Fibroblast of skin of right quadriceps (primary cell): ENCODE measurements at places on chromosomes 2 and 18.

- no peak for DNase-seq
These were observed 99.6 kb downstream of the ADD2 start for GRCh38 chr2:70668432-70668831.

GRCh38 chr18:46072959-46073358 is 899 bp upstream of the PSTPIP2 start:
- no peak for DNase-seq

- DNase-seq: peak; percentile 66
These were observed 86.9 kb downstream of the LTBP1 start for GRCh38 chr2:33033606-33034081.

GRCh38 chr2:160968183-160968582 is 192.0 kb upstream of the TANK start:
- no peak for DNase-seq

GRCh38 chr2:177242121-177242987 is 22.2 kb downstream of the NFE2L2 start:
- peak; percentile 96 for DNase-seq

DNA sequence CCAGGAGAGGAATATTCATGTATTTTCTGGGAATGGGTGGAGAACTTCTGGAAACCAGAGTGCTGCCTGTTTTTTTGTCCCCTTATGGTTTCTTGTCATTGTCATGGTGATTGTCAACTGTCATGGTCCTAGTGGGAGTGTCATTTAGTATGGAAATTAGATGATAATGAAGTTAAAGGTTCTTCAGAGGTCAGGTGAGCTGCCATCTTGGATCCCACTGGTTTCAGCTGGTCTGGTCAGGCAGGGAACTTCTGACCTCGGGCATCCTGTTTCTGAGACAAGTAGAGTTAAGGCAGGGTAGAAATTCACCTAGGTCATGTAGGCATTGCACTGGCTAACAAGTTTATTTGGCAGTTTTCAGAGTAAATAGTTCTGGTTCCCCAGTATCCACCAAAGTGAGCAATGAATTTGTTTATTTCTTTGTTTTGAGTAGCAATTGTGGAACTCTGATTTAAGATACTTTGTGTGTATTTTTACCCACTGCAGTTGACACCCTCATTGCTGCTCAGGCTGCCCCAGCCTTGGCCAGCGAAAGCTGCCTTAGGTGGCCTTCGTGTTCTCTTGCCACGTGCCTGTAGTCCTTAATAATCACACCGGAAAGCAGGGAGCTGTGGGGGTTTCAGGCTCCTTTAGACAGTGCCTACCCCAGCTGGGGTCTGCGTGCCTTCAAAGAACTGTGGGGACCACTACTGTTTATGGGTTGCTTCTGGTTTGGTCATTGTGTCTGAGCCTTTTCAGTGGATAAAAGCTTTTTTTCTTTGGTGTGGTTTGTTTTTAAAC is 48.7 kb downstream of the NCK2 start:
- DNase-seq: no peak

DNA sequence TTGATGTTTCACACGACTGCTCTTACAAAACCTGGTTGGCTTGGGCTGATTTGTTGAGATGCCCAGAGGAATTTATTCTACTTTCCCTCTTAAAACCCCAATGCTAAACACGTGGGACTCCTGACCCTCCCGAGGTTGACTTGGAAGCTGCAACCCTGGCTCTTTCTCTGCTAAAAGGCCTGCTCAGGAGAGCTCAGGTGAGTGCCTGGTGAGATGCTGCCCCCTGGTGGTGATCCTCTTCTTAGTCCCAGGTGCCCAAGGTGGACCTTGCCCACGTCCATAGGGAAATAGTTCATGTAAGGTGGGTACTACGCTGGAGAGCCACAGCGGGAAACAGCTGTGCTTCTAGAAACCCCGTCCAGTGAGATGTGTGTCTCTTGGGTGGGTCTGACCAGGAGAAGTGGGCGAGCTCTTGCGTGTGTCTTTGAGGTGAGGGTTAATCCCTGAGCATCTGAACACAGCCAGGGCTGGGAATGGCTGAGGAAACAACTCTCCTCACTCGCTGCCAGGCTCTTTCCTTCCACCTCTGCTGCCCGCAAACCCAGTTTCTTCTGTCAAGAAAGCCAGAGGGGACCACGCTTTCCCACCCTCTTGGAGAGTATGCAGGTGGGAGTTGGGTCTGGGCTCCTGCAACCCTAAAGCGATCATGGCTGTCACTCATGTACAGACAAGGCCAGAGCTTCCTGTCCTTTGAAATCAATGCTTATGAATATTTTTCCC is 25.5 kb upstream of the PXDN start:
- DNase-seq: peak; percentile 48

DNA sequence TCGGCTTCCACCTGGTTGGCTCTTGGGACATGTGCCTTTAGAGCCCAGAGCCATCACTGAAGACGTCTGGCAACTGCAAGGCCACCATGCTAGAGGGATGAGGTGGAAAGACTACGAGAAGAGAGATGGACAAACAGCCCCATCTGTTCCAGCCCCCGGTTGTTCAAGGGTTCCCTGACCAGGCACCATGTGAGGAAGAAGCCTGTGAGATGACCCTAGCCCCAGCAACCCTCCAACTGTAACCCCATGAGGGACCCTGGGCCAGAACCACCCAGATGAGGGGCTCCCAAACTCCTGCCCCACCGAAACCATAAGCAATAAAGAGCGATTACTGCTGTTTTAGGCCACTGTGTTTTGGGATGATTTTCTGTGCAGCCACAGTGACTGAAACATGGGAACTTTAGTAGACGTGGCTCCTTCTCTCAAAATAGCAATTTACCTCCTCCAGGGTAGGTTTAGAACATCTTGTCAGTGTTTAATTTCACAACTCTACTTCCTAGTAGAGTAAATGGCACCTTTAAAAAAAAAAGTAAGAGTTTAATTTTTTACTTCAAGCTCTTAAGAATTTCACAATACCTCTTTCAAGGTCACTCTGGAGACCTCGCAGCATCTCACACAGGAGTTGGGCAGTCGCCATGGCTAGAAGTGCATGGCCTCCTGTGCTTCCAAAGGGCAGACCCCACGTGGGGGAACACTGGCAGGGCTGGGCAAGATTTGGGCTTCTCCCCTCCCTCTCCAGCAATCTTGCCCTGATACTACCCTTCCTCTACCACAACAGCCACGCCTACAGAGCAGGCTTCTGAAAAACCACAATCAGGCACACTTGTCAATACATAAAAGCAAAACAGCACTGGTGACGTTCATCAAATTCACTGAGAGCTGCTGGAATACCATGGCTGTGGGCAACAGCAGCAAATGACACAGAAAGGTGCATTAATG is 48.8 kb downstream of the TMEM163 start:
- DNase-seq: no peak

GRCh38 chr18:363301-364085 is 95.6 kb upstream of the THOC1 start:
- DNase-seq: peak; percentile 97

DNA sequence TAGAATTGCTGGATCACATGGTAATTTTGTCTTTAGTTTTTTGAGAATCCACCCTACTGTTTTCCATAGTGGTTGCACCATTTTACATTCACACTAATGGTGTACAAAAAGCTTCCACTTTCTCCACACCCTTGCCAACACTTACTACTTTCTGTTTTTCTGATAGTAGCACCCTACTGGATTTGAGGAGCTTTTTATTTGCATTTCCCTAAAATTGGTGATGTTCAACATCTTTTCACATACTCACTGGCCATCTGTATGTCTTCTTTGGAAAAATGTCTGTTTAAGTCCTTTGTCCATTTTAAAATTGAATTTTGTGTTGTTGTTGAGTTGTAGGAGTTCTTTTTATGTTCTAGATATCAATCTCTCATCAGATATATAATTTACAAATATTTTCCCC is 3.5 kb downstream of the POLR1A start:
- no peak for DNase-seq

DNA sequence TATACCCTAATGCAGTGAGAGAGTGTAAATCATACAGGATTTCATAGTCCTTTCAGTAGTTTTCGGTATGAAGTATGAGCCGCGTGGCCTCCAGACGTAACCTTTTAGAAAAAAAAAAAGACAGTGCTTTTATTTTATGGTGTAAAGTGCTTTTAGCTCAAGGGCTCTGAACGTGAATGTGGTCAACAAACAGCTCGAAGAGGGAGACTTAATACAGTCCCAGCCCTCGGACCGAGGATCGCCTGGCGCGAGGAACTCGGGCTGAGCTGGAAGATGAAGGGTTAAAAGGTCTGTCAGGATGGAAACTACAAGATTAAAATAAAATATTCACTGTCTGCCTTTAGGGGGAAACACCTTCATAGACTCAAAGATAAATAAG is 4.0 kb upstream of the BCL11A start:
- DNase-seq: no peak

DNA sequence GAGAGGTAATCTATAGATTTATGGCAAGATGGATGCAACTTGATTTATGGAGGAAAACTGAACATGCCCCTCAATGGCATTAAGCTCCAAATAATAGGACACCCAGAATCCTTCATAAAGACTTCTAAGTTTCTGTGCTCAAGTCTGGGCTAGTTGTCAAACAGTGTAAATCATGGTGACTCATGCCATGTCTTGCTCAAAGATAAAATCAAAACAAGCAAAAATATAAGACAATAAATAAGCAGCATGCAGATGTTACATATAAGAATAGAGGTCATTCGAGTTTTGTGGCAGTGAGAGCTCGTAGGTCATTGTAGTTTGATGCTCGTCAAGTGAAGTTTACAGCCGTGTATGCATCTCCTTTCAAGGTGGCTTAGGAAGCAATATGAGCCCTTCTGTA is 403.2 kb downstream of the THSD7B start:
- peak; percentile 66 for DNase-seq

- peak; percentile 26 for DNase-seq
These were observed 197.5 kb downstream of the PDE1A start for GRCh38 chr2:182229297-182229696.

GRCh38 chr2:46143429-46144132 is 153.6 kb upstream of the EPAS1 start:
- DNase-seq: no peak

DNA sequence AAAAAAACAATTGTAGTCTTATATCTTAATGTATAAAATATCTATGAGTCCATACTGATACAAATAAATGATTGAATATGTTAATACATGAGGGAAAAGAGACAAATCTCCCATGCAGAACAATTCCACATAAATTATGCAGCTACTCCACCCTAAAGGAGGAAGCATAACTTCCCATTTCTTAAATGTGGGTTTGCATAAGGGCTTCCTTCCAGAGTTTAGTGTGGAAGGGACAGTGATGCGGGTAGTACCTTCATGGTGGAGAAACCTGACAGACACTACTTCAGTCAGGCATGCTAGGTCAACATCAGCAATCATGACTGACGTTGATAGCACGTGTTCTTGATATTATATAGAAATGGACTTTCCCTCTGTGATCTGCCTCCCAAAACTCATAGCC is 146.9 kb upstream of the STON1 start:
- DNase-seq: no peak

GRCh38 chr2:57181315-57182038 is 865.1 kb upstream of the VRK2 start:
- DNase-seq: peak; percentile 62

DNA sequence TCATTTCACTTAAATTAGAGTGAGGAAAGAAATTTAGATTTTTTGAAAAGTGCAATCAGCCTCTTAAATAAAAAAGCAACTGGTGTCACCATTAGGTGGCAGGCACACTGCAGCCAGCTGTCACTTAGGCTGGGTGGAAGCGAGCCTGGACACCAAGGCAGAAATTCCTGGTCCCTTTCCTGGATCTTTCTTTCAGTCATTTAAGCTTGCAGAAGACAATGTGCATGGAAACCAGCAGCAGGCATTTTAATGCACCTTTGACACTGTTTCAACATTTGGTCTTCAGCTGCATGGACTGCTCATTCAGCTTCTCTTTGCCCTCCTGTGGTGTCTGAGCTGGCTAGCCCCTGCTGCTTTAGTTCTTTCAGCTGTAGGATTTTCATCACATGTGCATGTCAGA is 61.0 kb downstream of the AQP4 start:
- DNase-seq: no peak

DNA sequence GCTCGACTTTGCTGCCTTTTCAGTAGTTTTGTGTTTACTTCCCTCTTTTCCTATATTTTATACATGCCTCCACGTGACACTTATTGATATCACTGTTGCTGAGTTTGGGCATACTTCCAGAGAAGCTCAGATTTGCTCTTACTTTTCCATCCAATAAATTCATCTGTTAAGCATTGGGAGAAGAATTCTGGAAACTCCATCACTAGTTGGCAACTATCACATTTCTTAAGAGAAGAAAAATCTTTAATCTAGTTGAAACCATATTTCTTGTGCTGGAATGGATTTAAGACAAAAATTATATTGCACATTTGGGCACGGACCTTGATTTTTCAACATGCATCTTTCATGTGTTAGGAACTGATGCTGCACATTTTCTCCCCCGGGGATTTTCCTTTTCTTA is 52.6 kb upstream of the CPO start:
- no peak for DNase-seq

DNA sequence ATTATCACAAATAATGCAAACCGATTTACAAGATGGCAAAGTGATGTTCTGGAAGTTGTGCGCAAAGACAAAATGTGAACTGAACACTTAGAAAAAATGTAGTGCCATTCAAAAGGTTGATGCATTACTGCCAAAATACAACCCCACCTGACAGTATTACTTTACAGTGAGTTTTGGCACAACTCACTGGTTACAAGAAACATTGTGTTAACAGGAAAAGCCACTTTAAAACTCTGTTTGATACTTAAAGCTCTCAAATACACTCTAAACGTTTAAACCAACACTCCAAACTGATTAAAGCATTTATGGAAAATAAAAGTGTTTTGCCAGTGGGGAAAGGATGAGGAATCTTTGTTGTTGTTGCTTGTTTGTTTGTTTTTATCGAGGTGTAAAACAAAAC is 173.4 kb upstream of the SATB2 start:
- DNase-seq: no peak

- DNase-seq: peak; percentile 76
These were observed 2.8 kb upstream of the RAB31 start for GRCh38 chr18:9705183-9705829.

DNA sequence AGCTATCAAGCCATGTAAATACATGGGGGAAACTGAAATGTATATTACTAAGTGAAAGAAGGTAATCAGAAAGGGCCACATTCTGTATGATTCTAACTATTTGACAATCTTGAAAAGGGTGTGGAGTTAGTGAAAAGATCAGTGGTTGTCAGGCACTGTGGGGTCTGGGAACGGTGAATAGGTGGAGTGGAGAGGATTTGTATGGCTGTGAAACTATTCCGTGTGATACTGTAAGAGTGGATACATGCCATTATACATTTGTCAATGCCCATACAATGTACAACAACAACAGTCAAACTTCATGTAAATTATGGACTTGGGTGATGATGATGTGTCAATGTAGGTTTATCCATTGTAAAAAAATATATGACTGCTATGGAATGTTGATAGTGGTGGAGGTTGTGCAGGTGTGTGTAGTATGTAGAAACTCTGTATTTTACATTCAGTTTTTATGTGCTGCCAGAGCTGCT is 1116.2 kb downstream of the SUCLG1 start:
- no peak for DNase-seq

DNA sequence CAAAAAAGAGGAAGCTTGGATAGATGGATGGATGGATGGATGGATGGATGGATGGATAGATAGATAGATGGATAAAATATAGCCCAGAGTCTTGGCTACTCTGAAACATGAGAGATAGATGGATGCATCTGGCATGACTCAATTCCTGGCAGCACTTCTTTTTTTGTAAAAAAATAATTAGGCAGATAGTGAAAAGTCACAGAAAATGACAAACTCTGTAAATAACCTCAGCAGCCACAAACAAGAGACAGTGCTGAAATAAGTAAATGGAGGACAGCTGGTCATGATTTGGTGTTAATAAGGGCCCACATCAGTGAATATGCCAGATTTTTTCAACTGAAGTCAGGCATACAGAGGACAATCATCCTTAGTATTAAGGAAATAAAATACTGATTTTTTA is 585.0 kb upstream of the GCFC2 start:
- DNase-seq: no peak
